A172 (cell line): ENCODE measurements at places on chromosomes 13 and 19. TPM values are rescaled to one million over a fixed set of nuclear protein-coding genes. Genes with fewer than 3 reads are reported as not detected.

- no peak for DNase-seq
Measured at GRCh38 chr19:46728693-46729339, 11.9 kb upstream of the PRKD2 start.

- no peak for DNase-seq
Measured at GRCh38 chr19:46478356-46478986, 7.1 kb upstream of the PNMA8A start.

Gene NLRP11
- 2.5 and 4.9 TPM in 2 replicates for total RNA-seq

Gene ATP12A
- 0.03 and 0.05 TPM in 2 replicates for total RNA-seq

DNA sequence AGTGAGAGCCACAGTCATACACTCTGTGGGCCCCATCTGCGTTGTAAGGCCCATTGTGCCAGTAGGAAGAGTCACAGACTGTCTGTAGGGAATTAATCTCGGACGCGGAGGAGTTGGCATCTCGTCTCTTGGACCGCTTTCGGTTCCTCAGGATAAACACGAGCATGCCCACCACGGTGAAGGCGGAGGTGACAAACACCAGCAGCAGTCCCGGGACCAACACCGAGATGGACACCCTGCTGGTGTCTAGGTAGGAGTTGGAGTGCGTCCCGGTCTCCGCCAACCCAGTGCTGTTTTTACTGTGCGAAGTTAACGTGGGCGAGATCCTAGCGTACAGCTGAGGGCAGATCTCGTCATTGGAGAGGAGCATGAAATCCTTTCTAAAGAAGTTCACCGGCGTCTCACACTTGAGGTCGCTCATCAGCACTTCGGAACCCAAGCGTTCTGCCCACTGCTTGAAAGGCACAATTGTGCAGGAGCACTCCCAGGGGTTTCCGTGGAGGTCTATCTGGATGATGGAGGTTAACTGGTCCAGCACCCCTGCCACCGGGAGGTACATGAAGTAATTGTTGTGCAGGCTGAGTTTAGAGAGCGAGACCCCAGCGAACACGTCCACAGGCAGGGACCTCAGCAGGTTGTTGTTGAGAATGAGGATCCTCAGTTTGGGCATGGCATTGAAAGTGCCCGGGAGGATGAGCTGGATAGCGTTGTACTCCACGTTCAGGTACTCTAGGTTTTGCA is 2.7 kb downstream of the SLITRK1 start:
- DNase-seq, result no peak

DNA sequence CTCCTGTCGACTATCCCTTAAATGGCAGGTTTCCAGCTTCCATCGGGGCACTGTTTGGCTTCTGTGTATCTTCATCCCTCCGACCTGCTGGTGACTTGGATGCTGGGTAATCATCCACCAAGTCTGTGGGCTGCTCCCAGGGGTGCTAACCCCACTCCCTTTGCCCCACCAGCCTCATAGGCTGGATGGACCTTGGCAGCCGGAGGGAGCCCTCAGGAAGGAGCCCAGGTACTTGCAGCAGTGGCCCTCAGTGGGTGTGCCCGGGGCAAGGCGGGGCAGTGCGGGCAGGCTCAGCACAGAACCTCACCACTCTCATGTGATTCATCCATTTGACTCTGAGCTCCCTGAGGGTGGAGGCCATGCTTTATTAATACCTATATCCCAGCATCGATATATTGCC is 27.4 kb upstream of the TUBGCP3 start:
- no peak for DNase-seq

- DNase-seq, result peak; percentile 4
Measured at GRCh38 chr13:73000027-73000674, 58.7 kb upstream of the KLF5 start.

- DNase-seq, result no peak
Measured at GRCh38 chr13:110624766-110625756, 9.7 kb downstream of the NAXD start.

- DNase-seq, result no peak
Measured at GRCh38 chr13:79645569-79645968, 164.6 kb downstream of the NDFIP2 start.
